ENCODE measurements at places on chromosomes 16 and 17. TPM values are rescaled to one million over a fixed set of nuclear protein-coding genes. Genes with fewer than 3 reads are reported as not detected.
A peak's percentile ranks its signal among the peaks of the same experiment; 100 is the strongest.

GRCh38 chr16:83886199-83886971, 12.5 kb upstream of the MLYCD start:
- H3K27ac ChIP-seq, result no peak overlapping the region
- H3K27me3 ChIP-seq, result no peaks in the 10 kb centered on the region
- no peak for DNase-seq
- no peaks in the 10 kb centered on the region for H3K4me1 ChIP-seq
- no peaks in the 10 kb centered on the region for H3K36me3 ChIP-seq
- no peak overlapping the region for H3K4me3 ChIP-seq

DNA sequence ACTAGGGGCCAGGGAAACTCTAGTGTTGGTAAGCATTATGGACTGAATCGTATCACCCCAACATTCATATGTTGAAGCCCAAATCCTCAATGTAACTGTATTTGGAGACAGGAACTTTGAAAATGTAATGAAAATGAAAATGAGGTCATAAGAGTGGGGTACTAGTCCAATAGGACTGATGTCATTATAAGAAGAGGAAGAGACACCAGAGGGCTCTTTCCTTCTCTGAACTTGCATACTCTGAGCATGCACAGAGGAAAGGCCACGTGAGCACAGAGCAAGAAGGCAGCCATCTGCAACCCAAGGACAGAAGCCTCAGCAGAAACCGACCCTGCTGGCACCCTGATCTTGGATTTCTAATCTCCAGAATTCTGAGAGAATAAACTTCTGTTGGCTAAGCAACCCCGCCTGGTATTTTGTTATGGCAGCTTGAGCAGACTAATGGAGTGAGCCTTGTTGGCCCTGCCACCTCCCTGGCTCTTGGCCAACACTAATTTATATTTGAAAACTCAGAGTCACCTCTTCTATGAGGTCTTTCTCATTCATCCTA, 273.4 kb downstream of the NTN1 start:
- no peak for DNase-seq
- peaks cover 16% of the 10 kb centered on the region for H3K4me1 ChIP-seq
- H3K27me3 ChIP-seq, result no peaks in the 10 kb centered on the region
- no peak overlapping the region for H3K27ac ChIP-seq
- H3K4me3 ChIP-seq, result no peak overlapping the region

- H3K27ac ChIP-seq, result no peak overlapping the region
- H3K4me1 ChIP-seq, result peaks cover 3% of the 10 kb centered on the region
- H3K27me3 ChIP-seq, result peaks cover 60% of the 10 kb centered on the region
- DNase-seq, result peak; percentile 70
These were observed 10.2 kb upstream of the HOXB9 start for GRCh38 chr17:48636177-48637018.

- peaks cover 4% of the 10 kb centered on the region for H3K27me3 ChIP-seq
- H3K36me3 ChIP-seq, result no peaks in the 10 kb centered on the region
- no peak overlapping the region for H3K4me3 ChIP-seq
- H3K4me1 ChIP-seq, result peaks cover 3% of the 10 kb centered on the region
- H3K27ac ChIP-seq, result no peak overlapping the region
- no peak for DNase-seq
These were observed 31.4 kb downstream of the SEC14L5 start for GRCh38 chr16:4989391-4990006.

GRCh38 chr17:51366866-51367265, 106.5 kb downstream of the UTP18 start:
- no peaks in the 10 kb centered on the region for H3K36me3 ChIP-seq
- no peak for DNase-seq
- H3K4me3 ChIP-seq, result no peak overlapping the region
- H3K4me1 ChIP-seq, result peaks cover 2% of the 10 kb centered on the region

DNA sequence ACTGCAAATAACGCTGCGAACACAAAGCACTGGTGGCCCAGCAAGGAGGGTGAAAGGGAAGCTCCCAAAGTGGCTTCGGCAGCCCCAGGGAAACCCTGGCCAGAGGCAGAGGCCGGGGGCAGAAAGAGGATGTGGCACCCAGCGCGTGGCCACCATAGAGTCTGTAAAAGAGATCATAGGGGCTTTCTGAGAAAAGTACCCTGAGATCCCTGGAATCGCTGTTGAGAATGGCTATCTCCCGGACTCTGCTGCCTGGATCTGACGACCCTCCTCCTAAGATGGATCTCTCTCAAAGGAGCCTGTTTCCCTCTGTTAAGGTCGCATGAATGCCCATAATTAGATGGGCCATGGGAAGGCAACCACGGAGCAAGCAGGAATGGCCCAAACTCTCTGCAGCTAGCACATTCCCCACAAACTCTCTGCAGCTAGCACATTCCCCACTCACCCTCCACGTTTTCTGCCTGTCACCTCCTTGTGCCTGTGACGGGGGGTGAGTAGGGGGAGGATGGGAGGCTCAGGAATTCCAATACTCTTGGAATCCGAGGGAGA, 364.4 kb downstream of the XYLT1 start:
- H3K27ac ChIP-seq, result no peak overlapping the region
- no peak for DNase-seq
- H3K27me3 ChIP-seq, result no peaks in the 10 kb centered on the region
- no peak overlapping the region for H3K4me3 ChIP-seq

DNA sequence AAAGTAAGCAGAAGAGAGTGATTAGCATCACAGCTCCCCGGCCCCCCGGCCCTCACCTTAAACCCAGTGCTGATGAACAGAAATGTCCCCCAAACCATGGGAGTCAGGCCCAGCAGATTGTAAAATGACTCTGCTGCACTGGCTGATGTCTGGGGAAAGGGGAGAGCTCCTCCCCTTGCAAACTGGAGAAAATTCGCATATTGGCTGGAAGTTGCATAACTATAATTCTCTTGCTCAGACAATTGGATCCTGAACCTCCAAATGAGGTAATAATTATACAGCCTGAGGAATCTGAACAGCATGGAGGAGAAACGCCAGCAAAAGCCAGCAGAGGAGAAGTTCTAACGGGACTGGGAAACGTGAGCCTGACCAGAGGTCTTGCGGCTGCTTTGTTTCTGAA, 109.7 kb downstream of the C16orf95 start:
- no peak overlapping the region for H3K4me3 ChIP-seq
- no peaks in the 10 kb centered on the region for H3K36me3 ChIP-seq
- no peaks in the 10 kb centered on the region for H3K27me3 ChIP-seq
- no peak overlapping the region for H3K27ac ChIP-seq

DNA sequence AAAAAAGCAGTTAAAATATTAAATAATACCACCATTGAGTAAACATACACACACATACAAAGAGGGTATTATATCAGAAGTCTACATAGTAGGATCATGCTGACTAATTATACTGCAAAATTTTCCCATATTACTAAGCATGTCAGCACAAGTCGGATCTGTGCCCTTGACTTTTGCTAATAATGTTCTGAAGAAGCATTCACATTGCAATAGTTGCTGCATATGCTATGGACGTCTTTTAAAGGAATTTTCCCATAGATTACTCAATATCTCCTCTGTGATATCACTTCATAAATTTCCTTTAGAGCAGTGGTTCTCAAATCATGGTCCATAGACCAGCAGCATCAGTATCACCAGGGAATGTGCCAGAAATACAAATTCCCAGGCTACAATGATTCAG, 110.9 kb upstream of the NUDT7 start:
- no peaks in the 10 kb centered on the region for H3K36me3 ChIP-seq
- H3K4me1 ChIP-seq, result no peaks in the 10 kb centered on the region
- no peaks in the 10 kb centered on the region for H3K27me3 ChIP-seq

GRCh38 chr16:80059836-80060235, 459.3 kb upstream of the MAF start:
- no peaks in the 10 kb centered on the region for H3K4me1 ChIP-seq
- DNase-seq, result no peak
- H3K4me3 ChIP-seq, result no peak overlapping the region
- no peaks in the 10 kb centered on the region for H3K27me3 ChIP-seq

GRCh38 chr17:50198026-50198669, 3.3 kb downstream of the COL1A1 start:
- peak; percentile 60 for DNase-seq
- no peaks in the 10 kb centered on the region for H3K36me3 ChIP-seq
- peaks cover 2% of the 10 kb centered on the region for H3K27me3 ChIP-seq
- no peaks in the 10 kb centered on the region for H3K4me1 ChIP-seq

DNA sequence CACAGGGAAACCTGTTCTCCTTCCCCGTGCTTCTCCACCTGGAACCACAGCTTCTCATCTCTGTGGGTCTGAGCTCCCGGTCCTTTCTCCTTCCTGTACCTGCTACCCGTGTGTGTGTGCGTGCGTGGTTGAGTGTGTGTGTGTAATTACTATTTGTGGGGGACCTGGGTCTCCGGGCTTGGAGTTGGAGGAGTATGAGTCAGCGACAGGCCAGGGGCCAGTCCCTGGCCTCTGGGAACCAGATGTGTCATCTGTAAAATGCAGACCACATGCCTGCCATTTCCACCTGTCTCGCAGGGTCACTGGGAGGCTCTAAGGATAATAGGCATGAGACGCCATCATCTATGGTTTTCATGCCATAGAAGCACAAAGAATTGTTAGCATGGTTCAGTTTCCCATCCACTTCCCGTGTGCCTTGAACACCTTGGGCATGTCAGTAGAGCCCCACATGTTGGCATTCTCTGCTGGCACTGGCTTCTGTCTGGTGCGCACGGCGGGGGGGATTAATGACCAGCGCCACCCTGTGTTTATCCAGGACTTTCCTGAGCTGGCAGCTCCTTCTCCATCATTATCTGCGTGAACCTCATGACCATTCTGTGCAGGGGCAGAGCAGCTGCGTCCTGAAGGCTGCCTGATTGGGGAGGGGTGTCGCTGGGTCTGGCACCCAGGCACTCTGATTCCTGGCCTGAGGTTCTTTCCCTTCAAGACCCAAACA, 1.5 kb downstream of the ZNF205 start:
- no peaks in the 10 kb centered on the region for H3K27me3 ChIP-seq
- DNase-seq, result no peak
- peak overlapping the region; percentile 69 for H3K4me3 ChIP-seq
- no peaks in the 10 kb centered on the region for H3K36me3 ChIP-seq
- no peaks in the 10 kb centered on the region for H3K4me1 ChIP-seq
- H3K27ac ChIP-seq, result no peak overlapping the region

- no peaks in the 10 kb centered on the region for H3K36me3 ChIP-seq
- no peak for DNase-seq
- no peaks in the 10 kb centered on the region for H3K4me1 ChIP-seq
- no peak overlapping the region for H3K27ac ChIP-seq
- no peak overlapping the region for H3K4me3 ChIP-seq
- peaks cover under 1% of the 10 kb centered on the region for H3K27me3 ChIP-seq
These were observed 11.9 kb downstream of the FZD2 start for GRCh38 chr17:44568945-44569858.

DNA sequence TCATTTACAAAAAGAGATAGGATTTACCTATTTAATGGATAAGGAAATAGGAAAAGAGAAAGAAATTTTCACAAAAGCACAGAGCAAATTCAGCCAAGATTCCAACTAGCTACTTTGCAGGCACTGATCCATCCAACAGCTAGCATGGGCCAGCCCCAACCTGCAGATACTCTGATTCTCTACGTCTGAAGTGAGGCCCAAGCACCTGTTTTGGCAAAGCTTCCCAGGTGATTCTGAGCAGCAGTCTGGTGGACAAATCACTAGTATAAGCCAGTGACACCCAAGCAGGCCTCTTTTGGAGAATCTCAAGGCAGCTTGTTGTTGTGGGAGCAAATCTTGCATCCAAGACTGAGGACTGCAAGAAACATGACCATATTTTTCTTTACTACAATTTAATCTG, 20.9 kb upstream of the CALB2 start:
- no peaks in the 10 kb centered on the region for H3K36me3 ChIP-seq
- H3K27me3 ChIP-seq, result no peaks in the 10 kb centered on the region
- no peak for DNase-seq

GRCh38 chr17:45394913-45395568, 37.6 kb downstream of the ARHGAP27 start:
- H3K4me1 ChIP-seq, result no peaks in the 10 kb centered on the region
- peak; percentile 69 for DNase-seq
- H3K4me3 ChIP-seq, result no peak overlapping the region
- H3K27ac ChIP-seq, result no peak overlapping the region
- no peaks in the 10 kb centered on the region for H3K36me3 ChIP-seq

- no peak overlapping the region for H3K4me3 ChIP-seq
- H3K27ac ChIP-seq, result no peak overlapping the region
- no peaks in the 10 kb centered on the region for H3K27me3 ChIP-seq
- DNase-seq, result no peak
These were observed 11.3 kb upstream of the PITPNM3 start for GRCh38 chr17:6567528-6568183.

GRCh38 chr16:65967376-65967775, 399.1 kb upstream of the CDH5 start:
- DNase-seq, result no peak
- H3K27ac ChIP-seq, result no peak overlapping the region
- no peaks in the 10 kb centered on the region for H3K27me3 ChIP-seq
- no peaks in the 10 kb centered on the region for H3K36me3 ChIP-seq

GRCh38 chr17:59357219-59357697, 25.8 kb downstream of the YPEL2 start:
- no peak overlapping the region for H3K4me3 ChIP-seq
- no peak overlapping the region for H3K27ac ChIP-seq
- H3K4me1 ChIP-seq, result peaks cover 54% of the 10 kb centered on the region
- no peak for DNase-seq
- H3K27me3 ChIP-seq, result no peaks in the 10 kb centered on the region

- no peak for DNase-seq
- peak overlapping the region; percentile 51 for H3K27ac ChIP-seq
- H3K27me3 ChIP-seq, result no peaks in the 10 kb centered on the region
- no peaks in the 10 kb centered on the region for H3K36me3 ChIP-seq
- no peaks in the 10 kb centered on the region for H3K4me1 ChIP-seq
These were observed 25.1 kb downstream of the MINK1 start for GRCh38 chr17:4858068-4858881.

Gene LITAFD
- total RNA-seq, result not detected

Gene ADAT1
- total RNA-seq, result 22.6 TPM

Gene KRTAP9-4
- not detected for total RNA-seq

Gene ZNF668
- 4.8 TPM for total RNA-seq

Gene NECAB2
- total RNA-seq, result 2.7 TPM

Gene KRTAP2-2
- not detected for total RNA-seq

Gene C17orf67
- total RNA-seq, result 0.75 TPM

Gene RGS9
- total RNA-seq, result 2.7 TPM

Gene VAT1L
- 0.98 TPM for total RNA-seq

Gene GPR142
- not detected for total RNA-seq

Gene CDH15
- not detected for total RNA-seq

Gene NTHL1
- 10.4 TPM for total RNA-seq
